Hematopoietic multipotent progenitor cell treated with erythropoietin and hydrocortisone succinate and interleukin-3 and kit ligand, for 17 days (in vitro differentiated cells): ENCODE measurements at places on chromosomes 5 and 9.

DNA sequence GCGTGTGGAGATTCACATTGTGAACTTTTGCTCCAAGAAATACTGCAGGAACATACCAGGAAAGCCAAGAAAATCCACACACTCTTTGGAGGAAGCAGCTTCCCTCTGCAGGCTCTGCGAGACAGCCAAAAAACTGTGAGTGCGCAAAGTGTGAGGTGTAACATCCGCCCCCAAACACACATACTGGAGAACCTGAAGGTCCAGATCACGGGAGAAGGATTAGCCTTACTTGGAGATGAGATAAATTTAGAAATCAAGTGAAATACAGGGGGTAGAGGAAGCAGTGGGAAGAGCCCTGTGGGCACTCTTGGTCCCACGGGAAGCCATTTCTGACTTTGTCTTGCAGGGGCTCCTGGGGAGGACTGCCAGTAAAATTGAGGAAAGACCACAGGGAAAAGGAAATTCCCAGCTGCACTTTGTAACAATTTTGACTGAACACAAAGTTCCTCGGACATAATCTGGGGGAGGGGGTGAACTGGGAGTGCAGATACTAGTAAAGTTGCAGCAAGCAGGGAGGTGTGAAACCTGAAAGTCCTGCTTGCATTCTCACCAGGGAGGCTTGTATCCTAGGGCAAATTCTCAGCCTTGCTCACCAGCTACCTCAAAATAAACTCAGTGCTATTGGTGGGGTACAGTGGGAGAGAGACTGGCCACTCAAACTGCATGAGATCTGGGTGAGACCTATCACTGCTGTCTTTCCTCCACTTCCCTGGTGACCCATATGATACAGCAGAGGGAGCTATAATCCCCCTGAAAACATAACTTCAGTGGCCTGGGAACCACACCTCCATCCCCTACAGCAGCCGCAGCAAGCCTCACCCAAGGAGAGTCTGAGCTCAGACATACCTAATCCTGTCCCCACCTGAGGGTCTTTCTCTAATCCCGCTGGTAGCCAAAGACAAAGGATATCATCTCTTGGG lies 109.1 kb downstream of the ALDH1A1 start:
- DNase-seq, result no peak

GRCh38 chr9:95225076-95225725 lies 92.3 kb downstream of the FANCC start:
- DNase-seq, result no peak

- no peak for DNase-seq
These were observed 408.2 kb downstream of the PRR16 start for GRCh38 chr5:120872297-120872696.

DNA sequence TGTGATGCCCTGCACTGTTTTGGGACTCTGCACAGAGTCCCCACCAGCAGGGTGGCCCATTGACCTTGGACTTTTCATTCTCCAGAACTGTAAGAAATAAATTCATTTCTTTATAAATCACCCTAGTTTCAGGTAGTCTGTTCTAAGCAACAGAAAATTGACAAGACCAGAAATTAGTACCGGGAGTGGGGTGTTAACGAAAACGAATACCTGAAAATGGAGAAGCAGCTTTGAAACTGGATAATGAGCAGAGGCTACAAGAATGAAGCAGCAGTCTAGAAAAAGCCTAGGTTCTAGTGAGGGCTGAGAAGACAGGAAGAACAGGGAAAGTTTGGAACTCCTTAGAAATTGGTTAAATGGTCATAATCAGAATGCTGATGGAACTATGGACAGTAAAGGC lies 2.1 kb upstream of the MCC start:
- DNase-seq, result no peak

GRCh38 chr5:2534251-2534650 lies 217.2 kb downstream of the IRX2 start:
- DNase-seq, result no peak

DNA sequence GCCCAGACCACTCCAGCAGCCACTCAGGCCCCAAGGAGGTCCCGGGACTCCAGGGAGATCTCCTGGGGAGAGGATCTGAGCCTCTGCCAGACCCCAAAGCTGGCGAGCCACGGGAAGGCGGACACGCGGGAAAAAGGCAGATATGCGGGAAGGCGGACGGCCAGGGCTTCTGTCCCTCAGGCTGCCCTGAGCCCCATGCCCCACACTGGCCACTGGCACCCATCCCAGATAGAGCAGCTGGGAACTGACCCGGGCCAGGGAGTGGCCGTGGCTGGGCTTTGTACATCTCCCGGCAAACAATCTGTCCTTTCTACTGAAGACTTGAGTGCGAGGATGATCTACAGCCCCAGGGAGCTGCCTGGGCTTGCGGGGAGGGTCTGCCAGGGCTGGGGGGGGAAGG lies 21.1 kb upstream of the NOTCH1 start:
- DNase-seq, result no peak

DNA sequence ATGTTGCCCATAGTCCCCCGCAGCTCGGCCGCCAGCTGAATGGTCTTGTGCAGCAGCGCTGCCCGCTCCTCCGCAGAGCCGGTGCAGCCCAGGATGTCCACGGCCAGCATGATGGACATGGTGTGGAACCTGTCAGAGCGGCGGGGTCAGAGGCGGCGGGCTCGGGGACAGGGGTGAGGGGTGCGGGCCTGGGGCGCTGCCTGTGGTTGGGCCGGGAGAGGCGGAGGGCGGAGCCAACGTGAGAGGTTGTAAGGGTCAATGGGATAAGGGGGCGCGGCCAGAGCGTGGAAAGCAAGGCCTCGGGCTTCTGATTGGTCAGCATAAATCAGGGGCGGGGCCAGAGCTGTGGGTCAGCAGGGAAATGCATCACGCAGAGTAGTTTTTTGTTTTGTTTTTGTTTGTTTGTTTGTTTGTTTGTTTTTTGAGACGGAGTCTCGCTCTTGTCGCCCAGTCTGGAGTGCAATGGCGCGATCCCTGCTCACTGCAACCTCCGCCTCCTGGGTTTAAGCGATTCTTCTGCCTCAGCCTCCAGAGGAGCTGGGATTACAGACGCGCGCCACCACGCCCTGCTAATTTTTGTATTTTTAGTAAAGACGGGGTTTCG lies 6.8 kb upstream of the TOR2A start:
- no peak for DNase-seq

GRCh38 chr5:169265888-169266287 lies 35.1 kb downstream of the SLIT3 start:
- DNase-seq, result no peak

- DNase-seq, result no peak
These were observed 21.1 kb upstream of the TERT start for GRCh38 chr5:1315709-1316587.

DNA sequence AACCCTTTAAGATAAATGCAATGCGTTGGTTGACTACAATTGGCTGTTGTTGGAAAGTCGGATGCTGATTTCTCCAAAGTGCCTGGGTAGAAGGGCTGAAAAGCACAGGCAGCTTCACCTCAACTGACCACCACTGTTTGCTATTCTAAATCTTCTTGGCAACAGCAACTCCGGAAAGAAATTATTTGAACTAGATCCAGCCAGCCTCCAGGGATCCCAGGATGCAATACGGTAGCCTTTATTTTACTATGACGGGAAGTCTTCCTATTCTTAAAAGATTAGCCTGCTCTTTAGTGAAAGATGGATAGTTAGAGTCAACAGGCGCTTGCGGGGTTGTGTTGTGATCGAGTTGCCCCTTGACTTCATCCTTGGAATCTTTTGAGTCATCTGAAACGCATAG lies 78.6 kb upstream of the KLF9 start:
- no peak for DNase-seq

- no peak for DNase-seq
These were observed 2118.6 kb upstream of the C9orf72 start for GRCh38 chr9:29691758-29692407.

DNA sequence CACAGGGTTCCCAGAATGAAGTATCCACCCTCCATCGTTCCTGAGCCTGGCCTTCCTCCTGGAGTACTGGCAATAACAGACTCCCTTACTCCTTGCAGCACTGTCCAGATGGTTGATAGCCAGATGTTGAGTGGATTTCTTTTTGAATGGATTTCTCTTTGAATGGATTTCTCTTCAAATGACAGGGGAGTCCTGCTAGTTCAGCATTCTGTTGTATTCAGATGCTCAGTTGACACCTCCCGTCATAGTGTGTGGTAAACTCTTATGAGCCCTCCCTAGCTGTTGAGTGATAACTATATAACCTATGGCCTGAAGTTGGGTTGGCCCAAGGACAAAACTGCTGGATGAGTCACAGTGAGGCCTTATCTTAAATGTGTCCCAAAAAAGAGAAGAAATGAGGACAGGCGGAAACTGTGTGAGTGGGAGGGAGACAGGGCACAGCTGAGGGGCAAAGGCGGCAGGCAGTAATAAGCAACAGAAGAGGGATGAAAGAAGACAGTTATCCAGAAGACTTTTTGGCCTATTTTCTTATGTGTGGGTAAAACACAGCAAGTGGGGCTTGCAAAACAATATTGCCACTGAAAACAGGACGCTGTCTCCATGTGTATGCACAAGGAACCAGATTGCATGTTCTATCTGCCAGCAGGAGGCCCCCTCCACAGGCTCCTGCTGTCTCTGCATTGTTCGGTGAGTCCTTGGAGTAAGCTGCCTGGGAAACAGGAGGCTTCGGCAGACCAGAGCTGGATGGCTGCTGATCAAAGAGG lies 209.5 kb upstream of the S1PR3 start:
- DNase-seq, result no peak

GRCh38 chr9:131252120-131252519 lies 24.2 kb downstream of the FAM78A start:
- no peak for DNase-seq

DNA sequence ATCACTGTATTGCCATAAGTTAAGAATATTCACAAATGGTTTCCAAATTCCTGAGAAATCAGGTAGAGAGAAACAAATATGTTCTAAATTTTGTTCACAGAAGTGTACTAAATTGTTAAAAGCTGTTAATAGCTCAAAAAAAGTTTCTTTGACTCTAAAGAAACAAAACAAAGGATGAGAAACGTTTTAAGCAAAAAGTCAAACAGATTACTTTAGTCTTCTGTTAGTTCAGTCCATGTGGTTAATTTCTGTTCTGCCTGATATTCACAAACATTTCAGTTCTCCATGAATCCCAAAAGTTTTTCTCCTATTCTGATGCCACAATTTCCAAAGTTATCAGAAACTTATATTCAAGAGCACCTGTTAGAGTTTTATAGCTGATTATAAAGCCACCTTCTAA lies 7.7 kb upstream of the FANCC start:
- no peak for DNase-seq

- DNase-seq, result no peak
These were observed 20.4 kb downstream of the SUB1 start for GRCh38 chr5:32605766-32606152.

GRCh38 chr5:37951946-37952721 lies 112.3 kb upstream of the GDNF start:
- DNase-seq, result no peak

DNA sequence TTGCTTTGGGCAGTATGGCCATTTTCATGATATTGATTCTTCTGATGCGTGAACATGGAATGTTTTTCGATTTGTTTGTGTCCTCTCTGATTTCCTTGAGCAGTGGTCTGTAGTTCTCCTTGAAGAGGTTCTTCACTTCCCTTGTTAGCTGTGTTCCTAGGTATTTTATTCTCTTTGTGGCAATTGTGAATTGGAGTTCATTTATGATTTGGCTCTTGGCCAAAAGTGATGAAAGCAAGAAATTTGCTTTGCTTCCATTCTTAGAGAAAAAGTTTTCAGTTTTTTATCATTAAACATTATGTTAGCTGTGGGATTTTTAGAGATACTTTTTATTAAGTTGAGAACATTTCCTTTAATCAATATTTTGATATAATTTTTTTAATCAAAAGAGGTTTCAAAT lies 203.5 kb downstream of the TAF11L14 start:
- no peak for DNase-seq

DNA sequence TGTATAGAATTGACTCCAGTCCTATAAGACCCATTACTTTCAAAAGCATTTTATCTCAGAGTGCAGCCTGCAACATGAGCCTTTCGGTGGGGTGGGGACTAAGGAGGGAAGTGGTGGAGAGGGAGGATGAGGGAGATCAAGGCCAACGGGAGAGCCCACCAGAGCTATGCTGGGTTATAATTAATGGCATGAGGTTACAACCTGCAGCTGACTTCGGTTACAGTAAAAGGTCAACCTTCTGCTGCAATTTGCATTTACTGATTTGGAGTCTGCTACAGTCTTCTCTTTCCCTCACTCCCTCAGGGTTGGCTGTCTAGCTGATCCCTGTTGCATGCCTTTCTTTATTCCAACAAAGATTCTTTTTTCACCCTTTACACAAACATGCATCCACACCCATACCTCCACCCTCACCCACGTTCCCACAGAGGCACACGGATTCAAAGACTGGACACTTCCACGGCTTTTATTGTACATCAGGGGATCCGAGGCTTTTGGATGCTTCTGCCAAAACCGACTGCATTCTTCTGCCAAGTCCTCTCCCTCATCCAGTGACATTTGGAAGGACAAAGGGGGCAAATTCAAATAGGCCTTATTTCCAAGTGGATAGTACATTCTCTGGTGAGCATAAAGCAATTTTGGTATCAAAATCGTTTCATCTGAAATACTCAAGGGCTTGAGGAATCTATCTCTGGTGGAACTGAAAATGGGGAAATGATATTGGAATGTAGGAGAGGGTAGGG lies 381.2 kb downstream of the NFIB start:
- DNase-seq, result no peak

DNA sequence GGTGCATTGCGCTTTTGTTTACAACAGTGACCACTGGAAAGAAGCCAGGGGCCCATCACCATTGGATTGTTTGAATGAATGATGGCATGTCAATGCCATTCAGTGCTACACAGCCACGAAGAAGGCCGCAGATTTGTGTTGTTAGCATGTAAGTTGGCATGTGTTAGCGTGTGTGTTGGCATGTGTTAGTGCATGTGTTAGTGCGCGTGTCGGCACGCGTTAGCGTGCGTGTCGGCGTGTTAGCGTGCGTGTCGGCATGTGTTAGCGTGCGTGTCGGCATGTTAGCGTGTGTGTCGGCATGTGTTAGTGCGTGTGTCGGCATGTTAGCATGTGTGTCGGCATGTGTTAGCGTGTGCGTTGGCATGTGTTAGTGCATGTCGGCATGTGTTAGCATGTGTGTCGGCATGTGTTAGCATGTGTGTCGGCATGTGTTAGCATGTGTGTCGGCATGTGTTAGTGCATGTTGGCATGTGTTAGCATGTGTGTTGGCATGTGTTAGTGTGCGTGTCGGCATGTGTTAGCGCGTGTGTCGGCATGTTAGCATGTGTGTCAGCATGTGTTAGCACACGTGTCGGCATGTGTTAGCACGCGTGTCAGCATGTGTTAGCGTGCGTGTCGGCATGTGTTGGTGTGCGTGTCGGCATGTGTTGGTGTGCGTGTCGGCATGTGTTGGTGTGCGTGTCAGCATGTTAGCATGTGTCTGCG lies 15.3 kb upstream of the ANKRD33B start:
- no peak for DNase-seq

DNA sequence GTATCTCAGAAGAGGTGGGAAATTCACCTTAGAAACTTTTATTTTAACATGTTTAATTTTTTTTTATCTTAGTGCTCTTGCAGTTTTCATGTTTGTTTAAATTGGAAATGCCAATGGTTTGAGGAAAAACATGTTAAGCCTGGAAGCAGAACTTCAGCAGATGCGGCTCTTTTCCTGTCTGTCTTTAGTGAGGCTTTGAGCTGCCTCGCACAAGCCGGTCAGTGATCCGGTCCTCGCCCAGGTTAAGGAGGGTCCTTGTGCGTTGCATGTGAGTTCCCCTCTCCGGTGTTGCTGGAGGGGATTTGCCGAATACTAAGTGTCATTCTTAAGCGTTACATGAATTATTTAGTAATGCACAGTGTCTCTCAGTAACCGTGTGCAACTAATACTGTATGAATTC lies 9.4 kb upstream of the PLEKHG4B start:
- no peak for DNase-seq
